ENCODE measurements at places on chromosomes 6 and 20.

- DNase-seq, result no peak
These were observed 58.2 kb upstream of the IL20RA start for GRCh38 chr6:137102851-137103492.

- DNase-seq, result no peak
These were observed 1.6 kb upstream of the SNX9 start for GRCh38 chr6:157821342-157822033.

GRCh38 chr6:145798530-145798929, 16.1 kb downstream of the FBXO30 start:
- no peak for DNase-seq

DNA sequence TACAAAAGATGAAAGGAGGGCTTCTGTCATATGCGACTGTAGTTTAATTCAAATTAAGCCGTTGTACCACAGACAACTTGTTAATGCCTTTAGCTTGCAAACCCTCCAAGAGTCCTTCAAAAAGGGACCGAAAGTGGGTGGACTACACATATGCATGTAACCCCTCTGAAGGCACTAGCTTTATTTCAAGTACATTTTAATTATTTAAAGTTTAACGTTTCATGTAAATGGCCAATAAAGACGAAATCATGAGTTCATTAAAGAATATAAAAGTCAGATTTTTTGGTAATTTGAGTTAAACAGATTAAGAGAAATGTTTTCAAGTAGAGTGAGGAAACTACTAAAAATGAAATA, 12.8 kb downstream of the PRDM13 start:
- DNase-seq, result no peak

GRCh38 chr6:131688286-131688685, 12.9 kb downstream of the OR2A4 start:
- DNase-seq, result no peak

- no peak for DNase-seq
These were observed 34.6 kb upstream of the LAMA2 start for GRCh38 chr6:128848212-128848935.

DNA sequence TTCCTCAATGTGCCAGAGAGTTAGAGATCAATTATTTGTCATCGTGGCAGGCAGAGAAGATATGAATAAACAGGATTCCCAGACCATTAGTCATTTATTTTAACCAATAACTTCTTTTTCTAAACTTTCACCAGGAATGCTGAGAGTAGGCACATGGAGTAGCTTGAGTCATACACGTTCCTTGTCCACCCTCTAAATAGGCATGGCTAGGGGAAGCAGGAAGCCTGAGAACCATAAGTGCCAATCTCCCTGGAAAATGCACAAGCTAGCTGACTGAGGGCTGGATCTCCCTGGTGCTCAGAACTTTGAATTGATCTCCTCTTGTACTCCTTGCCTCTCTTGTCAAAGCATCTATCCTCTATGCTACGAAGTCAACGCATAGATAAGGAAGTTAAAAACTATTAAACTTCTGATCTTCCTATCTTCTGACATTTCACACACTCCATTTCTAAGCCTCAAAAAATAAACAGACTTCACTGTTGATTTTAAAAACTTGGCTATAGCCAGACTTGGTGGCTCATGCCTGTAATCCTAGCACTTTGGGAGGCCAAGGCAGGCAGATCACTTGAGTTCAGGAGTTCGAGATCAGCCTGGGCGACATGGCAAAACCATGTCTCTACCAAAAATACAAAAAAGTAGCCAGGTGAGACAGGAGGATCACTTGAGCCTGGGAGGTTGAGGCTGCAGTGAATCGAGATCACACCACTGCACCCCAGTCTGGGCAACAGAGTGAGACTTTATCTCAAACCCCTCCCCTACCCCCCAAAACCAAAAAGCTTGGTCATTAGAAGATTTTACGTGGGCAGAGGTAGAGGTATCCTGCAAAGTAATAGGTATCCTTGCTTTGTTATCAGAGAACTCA, 11.8 kb downstream of the ADTRP start:
- no peak for DNase-seq

GRCh38 chr6:83461438-83461837, 30.6 kb upstream of the ME1 start:
- no peak for DNase-seq

GRCh38 chr6:142786476-142786875, 158.5 kb downstream of the HIVEP2 start:
- DNase-seq, result no peak

- DNase-seq, result no peak
These were observed 657.2 kb downstream of the DHX35 start for GRCh38 chr20:39619271-39619785.

- no peak for DNase-seq
These were observed 18.7 kb downstream of the RAMACL start for GRCh38 chr6:166567813-166568212.

DNA sequence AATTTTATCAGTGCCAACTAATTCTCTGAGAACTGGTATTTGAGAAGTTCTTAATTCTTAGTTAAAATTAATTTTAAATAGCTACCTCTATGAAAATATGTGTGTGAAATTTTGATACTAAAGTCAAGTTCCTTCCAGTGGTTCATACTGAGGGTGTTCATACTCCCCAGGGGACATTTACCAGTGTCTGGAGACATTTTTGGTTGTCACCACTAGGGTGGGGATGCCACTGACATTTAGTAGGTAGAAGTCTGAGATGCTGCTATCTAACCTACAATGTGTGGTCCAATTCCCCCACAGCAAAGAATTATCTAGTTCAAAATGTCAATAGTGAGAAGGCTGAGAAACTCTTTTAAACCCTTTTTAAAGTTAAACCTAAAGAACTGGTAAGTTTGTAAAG, 463.8 kb downstream of the ADGRB3 start:
- no peak for DNase-seq

DNA sequence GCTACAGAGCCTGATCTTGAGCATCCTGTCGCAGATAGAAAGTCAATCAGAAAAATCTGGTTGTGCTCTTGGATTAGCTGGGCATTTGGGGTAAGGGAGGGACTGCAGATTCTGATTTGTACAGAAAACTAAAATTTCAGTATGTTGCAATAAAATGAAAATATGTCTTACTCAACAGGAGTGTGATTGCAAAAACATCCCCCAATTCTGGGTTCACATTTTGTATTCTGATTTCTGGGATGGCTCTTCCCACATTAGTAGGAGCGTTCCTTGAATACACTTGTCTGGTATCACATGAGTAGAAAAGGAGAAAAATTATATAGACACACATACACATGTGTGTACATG, 40.5 kb downstream of the PANK2 start:
- no peak for DNase-seq

DNA sequence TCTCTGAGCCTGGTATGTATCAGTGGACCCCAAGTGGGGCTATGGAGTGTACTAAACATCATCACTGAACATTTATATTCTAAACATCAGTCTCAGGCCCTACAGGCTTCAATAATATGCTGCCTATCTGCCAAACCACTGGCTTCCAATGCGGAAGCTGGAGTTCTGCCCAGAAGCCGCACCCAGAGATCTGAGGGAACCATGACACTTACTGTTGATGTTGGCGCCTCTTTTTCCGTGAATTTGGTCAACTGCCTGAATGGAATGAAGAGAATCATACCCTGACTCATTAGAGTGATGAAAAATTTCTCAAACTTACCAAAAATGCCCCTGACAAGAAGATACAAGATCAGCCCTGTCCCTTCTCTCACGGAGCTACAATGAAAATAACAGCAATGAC, 66.2 kb downstream of the SLC22A23 start:
- no peak for DNase-seq

Data from SIG-M5 (cell line).